ENCODE measurements at places on chromosomes 3 and 15.

DNA sequence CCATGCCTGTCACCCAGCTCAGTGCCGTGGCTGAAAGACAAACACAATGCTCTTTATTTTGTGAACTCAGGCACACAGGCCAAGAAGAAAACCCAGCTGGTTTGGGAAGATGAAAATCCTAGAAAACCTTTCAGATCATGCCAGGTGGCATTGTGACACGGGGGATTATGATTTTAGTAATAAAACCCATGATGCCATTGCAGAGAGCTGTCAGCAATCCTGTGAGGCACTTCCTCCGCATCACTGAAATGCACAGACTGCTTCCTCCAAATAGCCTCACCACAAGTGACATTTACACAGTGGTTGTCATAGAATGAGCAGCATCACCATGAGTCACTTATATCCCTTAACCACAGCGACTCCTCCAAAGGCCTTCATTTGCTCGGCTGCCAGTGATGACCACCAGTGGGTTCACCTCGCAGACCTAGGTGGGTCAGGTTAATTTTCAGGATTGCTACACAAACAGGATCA is 22.7 kb downstream of the ABHD6 start:
- DNase-seq: peak; percentile 91

- no peak for DNase-seq
These were observed 24.3 kb upstream of the RPL14 start for GRCh38 chr3:40432793-40433192.

DNA sequence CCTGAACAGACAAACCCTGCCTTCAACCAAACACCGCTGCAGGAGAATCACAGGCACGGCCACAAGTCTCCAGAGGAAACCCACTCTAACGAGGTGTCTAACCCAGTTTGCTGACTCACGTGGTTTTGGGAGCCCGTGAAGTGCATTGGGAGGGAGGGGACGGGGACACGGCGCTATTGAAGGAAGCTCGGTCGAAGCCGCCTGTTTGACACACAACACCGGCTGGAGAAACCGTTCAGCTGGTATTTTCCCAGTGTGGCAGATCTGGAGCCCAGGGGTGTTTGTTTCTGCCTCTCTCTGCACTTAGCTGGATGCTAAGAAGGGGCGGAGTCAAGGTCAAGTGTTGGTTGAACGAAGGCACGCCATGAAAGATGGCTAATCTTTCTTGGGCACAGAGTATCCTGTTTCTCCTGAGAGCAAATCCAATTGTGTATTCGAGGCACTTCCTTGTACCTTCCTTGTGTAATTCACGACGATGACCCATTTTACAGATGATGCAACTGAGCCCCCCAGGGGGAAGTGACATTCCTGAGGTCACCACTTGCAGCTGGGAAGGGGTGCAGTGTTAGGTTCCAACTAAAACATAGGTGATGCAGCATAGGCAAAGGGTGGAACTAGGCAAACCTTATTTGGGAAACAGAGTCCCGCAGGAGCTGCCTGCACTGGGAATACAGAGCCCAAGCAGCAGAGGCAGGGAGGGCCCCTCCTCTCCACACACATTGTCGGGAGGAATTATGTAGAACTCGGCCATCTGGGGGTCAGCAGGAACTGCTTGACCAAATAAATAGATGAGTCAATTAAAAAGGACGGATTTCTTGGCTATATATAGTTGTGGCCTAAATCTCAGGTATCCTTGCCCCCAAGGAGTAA is 22.5 kb downstream of the SLC6A6 start:
- DNase-seq: peak; percentile 79

DNA sequence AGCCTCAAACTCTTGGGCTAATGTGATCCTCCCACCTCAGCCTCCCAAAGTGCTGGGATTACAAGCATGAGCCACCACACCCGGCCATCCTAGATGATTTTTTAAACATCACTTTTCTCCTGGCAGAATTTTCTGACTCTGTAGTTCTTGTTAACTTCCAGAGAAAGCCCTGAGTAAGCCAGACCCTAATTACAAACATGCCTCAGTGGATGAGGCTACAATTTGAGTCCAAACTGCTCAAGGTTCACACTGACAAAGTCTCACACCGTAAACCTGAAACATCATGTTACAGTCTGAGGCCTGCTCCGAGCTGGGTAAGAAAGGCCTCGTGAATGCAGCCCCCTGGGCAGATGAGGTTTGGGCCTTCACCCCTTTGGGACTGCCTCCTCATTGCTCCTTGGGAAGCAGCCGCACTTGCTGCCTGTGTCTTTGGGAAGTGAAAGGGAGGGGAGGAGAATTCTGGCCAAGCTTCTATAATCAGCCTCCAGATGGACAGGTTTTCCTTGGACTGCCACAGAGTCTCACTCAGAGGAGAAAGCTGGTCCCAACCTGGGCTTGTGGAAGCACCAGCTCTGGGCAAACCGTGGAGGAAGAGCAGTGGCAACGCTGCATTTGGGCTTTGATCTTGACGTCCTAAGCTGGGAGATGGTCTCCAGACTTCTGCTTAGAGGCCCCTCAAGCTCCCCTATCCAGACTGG is 46.0 kb downstream of the CA12 start:
- no peak for DNase-seq

DNA sequence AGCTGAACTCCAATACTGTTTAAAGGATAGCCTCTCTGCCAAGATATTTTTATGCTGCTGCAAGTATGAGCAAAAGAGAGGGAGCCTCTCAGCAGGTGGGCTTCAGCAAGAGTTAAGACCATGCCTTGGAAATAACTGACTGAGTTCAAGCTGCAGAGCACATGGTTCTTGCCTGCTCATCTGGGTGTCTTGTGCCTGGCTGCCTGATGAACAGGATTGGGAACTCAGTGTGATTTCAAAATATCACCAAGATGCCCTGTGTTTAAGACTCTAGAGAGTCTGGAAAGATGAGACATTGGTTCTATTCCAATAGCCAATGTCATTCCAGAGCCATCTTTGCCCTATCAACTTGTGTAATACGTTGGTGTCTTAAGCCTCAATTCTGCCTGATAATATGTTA is 147.5 kb upstream of the VEPH1 start:
- DNase-seq: no peak

DNA sequence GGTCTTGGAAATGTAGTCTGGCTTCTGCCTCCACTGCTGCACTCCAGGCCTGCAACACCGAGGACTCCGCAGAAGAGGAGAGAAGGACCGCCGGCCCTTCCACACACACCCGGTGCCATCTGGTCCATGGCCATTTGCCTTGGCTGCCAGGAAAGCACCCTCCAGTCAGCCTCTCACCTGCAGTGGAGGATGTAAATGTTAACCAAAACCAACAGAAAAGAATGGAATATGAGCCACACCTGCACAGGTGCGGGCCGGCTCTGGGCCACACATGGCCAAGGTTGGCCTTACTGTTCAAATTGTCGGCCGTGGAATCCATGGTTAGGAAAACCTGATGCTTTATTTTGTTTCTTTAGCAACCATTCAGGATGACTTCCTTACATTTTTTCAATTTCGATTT is 178.3 kb upstream of the C2CD4B start:
- no peak for DNase-seq

DNA sequence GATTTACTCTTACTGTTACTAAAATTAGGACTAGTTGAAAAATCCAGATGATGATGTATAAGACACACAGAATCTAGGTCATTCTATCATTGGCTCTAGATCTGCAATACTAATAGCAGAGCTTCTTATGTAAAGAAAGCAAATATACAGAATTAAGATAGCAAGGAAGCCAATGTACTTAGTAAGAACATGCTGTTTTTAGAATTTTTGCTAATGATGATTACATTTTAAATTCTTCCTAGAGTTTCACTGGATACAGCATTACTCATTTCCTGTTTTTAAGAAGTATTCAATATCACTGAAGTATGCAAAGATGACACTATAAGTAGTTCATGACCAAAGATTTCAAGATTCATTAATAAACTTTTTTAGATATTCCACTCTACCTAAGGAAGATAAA is 60.7 kb downstream of the CFAP20DC start:
- no peak for DNase-seq

- no peak for DNase-seq
These were observed 338.2 kb upstream of the ATP10A start for GRCh38 chr15:26201177-26201858.

DNA sequence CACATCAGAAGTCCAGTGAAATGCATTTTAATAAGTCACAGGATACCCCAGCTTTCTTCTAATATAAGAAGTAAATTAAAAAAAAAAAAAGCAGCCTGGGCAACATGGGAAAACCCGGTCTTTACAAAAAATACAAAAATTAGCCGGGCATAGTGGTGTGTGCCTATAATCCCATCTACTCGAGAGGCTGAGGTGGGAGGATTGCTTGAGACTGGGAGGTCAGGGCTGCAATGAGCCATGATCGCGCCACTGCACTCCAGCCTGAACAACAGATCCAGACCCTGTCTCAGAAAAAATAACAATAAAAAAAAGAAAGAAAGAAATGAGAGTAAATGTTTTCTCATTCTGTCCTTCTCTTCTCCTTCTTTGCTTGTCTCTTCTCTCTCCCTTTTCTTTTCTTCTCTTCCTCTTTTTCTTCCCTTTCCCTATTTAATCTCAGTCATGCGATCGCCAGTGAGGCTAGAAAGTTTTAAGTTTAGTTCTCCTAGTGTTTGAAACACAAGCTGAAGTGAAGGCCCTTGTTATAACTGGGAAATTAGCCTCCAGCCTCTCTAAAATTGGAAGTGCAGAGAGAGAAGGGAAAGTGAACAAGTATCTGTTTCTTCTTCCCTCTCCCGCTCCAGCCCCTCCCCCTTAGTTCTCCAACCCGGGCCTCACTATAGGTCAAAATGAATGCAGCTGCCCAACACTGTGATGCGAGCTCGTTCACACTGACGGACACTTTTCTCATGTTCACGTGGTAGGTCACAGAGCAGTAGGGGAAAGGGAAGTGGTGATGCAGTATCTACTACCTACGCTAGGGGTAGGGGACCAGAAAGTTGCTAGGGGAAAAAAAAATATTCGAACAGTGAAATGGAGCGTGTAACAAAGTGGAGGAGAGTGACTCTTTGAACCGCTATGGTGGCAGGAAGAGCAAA is 23.5 kb upstream of the TSC22D2 start:
- DNase-seq: peak; percentile 98

GRCh38 chr3:39387411-39387975 is 4.3 kb downstream of the SLC25A38 start:
- no peak for DNase-seq

GRCh38 chr3:124774327-124774718 is 44.1 kb downstream of the UMPS start:
- no peak for DNase-seq

DNA sequence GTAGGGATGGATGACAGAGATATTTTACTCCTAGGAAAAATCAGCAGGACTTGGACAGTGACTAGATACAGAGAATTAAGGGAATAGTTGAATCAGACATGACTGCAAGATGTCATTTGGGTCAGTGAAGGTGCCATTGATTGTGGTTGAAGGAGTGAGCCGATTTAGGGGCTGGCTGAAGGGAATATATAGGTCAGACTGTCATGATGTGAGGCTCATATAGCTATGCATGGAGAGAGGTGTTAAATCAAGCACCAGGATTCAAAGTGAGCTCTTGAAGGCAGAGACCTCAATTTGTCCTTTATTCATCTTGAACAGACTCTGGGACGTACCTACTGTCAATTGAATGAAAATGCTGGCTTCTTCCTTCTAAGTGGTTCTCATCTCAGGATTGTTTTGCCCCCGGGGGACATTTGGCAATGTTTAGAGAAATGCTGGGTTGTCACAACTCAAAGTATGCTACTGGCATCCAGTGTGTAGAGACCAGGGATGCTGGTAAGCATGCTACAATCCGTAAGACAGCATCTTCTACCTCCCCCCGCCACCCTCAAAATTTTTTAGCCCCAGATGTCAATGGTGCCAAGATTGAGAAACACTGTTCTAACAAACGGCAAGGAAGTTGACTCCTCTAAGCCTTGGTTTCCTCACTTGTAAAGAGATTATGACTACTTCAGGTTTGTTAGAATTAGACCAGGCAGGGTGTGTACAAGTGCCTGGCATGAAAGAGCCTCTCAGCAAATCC is 7.8 kb downstream of the ATP2C1 start:
- no peak for DNase-seq

DNA sequence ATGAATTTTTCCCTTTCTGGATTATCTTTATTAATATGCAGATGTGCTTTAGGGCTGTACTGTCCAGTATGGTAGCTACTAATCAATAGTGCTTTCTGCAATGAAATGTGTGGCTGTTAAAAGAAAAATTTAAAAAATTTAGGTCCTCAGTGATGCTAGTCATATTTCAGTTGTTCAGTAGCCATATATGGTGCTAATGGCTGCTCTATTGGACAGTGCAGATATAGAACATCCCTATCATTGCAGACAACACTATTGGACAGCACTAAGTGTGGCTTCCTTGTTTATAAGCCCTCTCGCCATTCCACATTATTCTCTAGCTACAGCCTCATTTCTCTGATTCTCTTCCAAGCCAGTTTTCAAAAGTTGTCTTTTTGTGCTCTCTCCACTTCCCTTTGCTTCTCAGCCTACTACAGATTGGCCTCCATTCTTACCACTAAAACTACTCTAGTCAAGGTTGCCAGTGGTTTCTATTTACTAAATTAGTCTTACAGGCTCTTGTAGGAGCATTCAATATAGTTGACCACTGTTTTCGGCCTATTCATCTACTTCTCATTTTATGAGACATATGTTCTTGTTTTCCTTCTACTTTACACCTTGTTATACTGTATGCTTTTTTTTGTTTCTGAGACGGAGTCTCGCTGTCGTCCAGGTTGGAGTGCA is 9.5 kb downstream of the MAPK6 start:
- no peak for DNase-seq

GRCh38 chr3:14435175-14436014 is 33.0 kb downstream of the SLC6A6 start:
- DNase-seq: peak; percentile 44

DNA sequence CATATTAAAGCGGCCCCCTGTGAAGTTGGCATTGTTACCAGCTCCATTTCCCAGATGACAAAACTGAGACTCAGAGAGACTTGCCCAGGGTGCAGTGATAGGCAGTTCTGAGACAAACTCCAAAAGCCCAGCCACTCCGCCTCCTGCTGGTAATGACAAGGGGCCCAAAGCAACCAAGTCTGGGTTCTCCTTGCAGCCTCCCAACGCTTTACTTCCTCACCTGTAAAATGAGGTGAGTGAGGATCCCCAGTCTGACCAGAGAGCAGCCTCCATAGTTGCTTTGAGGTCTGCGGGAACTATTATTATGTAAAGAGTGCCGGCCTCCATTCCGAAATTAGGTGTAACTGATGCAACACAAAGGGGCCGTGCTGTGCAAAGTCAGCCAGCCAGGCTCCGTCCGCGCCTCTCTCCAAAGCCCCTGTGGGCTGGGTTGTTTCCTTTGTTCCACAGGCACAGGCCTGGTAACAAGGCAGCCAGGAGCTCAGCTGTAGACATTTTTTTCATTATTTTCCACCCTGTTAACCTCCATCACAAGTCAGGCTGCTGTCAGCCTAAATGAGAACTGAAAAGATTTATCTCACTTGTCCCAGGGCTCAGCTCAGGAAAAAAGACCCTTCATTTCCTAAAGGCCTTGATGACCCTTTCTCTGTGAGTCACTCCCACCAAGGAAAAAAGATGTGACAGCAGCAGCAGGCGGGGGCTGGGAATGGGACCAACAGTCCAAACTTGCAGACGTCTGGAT is 139.1 kb upstream of the RAD18 start:
- no peak for DNase-seq

Data from inflammatory macrophage treated with lipopolysaccharide for 4 hours (primary cell).